ENCODE measurements at places on chromosomes 5 and 9. TPM values are rescaled to one million over a fixed set of nuclear protein-coding genes. Genes with fewer than 3 reads are reported as not detected.
A peak's percentile ranks its signal among the peaks of the same experiment; 100 is the strongest.

DNA sequence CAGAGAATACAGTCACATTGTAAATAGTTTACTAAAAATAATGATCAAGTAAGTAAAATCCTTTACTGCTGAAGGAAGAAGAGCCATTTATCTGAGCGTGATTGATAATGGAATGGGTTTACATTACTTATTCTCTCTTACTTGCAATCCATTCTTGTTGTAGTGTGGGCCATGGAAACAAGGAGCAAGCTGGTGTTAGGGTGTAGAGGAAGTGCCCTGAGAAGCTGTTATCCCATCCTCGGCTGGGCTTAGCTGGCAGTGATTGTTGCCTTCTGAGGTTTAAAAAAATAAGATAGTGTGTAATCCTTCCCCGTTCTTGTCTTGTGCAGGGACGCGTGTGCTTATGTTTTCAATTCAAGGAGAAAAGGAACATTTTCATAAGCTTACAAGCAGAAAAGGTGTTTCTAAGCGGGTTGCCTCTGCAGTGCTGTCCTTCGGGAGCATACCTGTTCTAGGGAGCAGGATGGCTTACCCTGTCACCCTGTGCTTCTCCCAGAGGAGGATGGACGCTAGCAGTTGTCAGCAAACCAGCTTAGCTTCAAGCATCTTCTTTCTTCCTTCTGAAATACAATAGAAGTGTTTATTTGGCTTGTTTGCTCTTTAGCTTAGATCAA, 188.3 kb downstream of the ARHGEF28 start:
- H3K27me3 ChIP-seq, result peaks cover 31% of the 10 kb centered on the region
- H3K36me3 ChIP-seq, result no peaks in the 10 kb centered on the region
- no peak overlapping the region for H3K27ac ChIP-seq
- no peaks in the 10 kb centered on the region for H3K4me1 ChIP-seq
- no peak overlapping the region for H3K4me3 ChIP-seq
- DNase-seq, result no peak

DNA sequence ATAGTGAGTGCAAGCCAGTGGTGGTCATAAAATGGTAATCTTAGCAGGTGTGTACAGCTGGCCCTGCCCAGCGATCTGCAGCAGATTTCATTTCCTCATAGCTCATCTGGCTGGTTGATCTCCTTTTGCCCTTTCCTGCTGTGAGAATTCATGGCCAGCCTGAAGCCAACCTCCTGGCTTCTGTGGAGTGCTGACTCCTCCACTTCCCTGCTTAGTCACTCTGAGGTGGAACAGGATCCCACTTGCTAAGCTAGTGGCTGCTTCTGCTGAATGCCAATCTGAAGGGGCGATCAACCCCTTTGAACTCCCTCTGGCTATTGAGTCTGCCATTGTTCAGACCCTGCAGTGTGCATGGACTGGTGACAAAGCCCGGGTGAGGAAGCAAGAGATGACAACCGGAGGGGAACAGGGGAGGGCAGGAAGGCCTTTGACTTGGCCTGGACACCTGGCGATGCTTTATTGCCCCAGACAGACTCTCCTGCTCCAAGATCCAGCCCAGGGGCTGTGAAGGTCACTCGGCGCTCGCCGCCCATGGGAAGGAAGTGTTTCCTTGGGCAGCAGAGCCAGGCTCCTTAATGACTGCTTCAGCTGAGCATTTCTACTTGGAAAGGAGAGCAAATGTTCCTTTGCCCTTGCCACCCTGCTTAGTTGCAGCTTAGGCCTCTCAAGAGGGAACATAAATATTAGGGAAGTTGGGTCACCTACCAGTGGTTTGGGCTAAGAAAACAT, 341.1 kb downstream of the ZSWIM6 start:
- no peaks in the 10 kb centered on the region for H3K36me3 ChIP-seq
- no peak for DNase-seq
- H3K4me1 ChIP-seq, result no peaks in the 10 kb centered on the region
- H3K27me3 ChIP-seq, result peaks cover 30% of the 10 kb centered on the region

GRCh38 chr5:107724642-107725041, 53.9 kb upstream of the EFNA5 start:
- no peak overlapping the region for H3K4me3 ChIP-seq
- peaks cover 5% of the 10 kb centered on the region for H3K27me3 ChIP-seq
- H3K36me3 ChIP-seq, result peaks cover 9% of the 10 kb centered on the region
- DNase-seq, result no peak
- H3K4me1 ChIP-seq, result no peaks in the 10 kb centered on the region

DNA sequence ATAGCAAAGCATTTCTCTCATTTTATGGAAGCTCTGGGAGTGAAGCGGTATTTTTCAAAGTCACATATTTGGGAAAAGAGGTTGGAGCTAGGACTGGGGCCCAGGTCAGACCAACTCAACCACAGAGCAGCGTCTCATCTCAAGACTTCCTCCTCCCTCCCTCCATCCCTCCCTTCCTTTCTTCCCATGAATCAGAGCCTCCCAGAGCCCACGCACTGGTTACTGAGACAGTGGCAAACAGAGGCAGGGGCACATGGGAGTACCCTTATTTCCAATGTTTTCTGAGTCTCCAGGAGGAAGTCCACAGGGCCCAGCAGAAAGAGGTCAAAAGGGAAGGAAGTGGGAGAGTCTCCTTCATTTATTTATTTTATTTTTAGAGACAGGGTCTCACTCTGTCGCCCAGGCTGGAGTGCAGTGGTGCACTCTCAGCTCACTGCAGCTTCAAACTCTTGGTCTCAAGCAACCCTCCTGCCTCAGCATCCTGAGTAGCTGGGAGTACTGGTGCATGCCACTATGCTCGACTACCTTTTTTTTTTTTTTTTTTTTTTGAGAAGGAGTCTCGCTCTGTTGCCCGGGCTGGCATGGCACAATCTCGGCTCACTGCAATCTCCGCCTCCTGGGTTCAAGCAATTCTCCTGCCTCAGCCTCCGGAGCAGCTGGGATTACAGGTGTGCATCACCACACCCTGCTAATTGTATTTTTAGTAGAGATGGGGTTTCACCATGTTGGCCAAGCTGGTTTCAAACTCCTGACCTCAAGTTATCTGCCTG, 52.5 kb upstream of the CDKN2AIPNL start:
- no peaks in the 10 kb centered on the region for H3K36me3 ChIP-seq
- H3K4me3 ChIP-seq, result no peak overlapping the region
- H3K4me1 ChIP-seq, result peaks cover 10% of the 10 kb centered on the region

GRCh38 chr5:68243251-68243650, 27.7 kb downstream of the PIK3R1 start:
- H3K27me3 ChIP-seq, result no peaks in the 10 kb centered on the region
- H3K4me3 ChIP-seq, result peak overlapping the region; percentile 84
- DNase-seq, result no peak
- no peaks in the 10 kb centered on the region for H3K36me3 ChIP-seq
- H3K4me1 ChIP-seq, result peaks cover 78% of the 10 kb centered on the region

DNA sequence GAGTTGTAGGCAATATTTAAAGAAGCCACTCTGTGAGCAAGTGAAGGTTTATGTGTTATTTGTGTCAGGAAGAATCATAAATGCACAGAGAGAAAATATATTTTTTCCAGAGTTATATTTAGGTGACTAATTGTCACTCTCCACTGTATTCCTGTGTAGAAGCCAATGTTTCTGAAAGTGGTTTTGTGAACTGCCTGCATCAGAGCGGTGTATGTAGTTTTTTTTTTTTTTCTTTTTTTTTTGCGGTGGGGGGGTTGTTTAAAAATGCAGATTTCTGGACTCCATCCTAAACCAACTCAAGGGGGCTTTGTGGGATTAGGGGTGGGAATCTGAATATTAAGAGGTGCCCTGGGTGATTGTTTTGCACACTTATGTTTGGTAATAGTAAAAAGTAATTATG, 103.4 kb downstream of the GDNF start:
- no peak overlapping the region for H3K4me3 ChIP-seq
- no peak overlapping the region for H3K27ac ChIP-seq

DNA sequence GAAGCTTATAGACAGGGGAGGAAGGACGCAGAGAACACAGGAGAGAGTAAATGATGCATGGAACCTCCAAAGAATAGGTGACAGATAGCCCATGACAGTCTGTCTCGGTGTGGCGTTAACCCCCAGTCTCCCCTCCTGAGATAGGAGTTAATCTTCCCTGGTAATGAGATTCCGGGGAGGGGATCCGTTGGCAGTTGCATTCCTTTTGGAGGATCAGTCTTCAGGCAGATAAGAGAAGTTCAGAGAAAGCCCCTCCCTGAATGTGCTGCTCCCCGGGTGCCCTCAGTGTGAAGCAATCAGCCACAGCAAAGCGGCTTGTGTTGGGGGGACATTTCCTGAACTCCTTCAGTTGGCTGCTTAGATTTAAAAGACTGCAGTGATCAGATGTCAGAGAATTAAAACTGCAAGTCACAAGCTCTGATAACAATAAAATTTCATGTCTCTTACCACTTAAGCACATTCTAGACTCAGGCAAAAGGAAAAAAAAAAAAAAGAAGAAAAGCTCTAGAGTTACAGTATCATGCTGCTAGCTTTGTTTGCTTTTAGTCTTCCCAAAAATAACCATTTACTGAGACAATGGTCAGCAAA, 121.1 kb downstream of the EGFLAM start:
- H3K36me3 ChIP-seq, result no peaks in the 10 kb centered on the region
- H3K4me3 ChIP-seq, result no peak overlapping the region
- peaks cover 36% of the 10 kb centered on the region for H3K4me1 ChIP-seq
- H3K27ac ChIP-seq, result no peak overlapping the region

DNA sequence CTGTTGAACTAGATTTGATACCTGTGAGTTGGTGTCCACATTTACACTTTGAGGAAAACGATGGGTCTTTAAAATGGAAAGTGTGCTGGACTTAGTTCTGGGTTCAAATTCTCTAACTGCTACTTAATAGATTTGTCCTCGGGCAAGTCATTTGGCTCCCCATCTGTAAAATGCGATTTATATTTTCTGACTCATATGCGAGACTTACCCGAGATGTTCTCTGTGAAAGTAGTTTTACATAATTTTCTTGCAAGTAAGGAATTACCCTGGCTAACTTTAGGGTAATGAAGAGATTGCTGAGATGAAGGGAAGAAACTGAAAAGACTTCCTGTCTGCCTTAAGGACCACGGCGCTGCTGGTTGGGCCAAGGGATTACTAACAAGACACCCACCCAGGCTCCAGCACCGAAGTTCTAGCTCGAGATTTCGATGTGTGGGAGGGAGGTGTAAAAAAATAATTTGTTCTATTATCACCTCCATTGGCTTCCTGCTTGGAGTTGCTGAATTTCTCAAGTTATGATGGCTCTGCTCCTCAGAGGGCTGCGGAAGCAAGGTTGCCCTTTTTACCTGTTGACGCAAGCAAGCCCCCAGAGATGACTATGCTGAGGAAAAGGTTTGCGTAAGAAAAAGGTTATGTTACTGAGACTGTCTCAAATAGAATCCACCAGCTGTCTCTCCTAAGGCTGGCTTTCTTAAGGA, 24.1 kb downstream of the PCSK1 start:
- DNase-seq, result no peak
- no peaks in the 10 kb centered on the region for H3K4me1 ChIP-seq
- H3K4me3 ChIP-seq, result no peak overlapping the region
- H3K27me3 ChIP-seq, result peaks cover 15% of the 10 kb centered on the region

LCN6 gene
- total RNA-seq, result not detected

DNA sequence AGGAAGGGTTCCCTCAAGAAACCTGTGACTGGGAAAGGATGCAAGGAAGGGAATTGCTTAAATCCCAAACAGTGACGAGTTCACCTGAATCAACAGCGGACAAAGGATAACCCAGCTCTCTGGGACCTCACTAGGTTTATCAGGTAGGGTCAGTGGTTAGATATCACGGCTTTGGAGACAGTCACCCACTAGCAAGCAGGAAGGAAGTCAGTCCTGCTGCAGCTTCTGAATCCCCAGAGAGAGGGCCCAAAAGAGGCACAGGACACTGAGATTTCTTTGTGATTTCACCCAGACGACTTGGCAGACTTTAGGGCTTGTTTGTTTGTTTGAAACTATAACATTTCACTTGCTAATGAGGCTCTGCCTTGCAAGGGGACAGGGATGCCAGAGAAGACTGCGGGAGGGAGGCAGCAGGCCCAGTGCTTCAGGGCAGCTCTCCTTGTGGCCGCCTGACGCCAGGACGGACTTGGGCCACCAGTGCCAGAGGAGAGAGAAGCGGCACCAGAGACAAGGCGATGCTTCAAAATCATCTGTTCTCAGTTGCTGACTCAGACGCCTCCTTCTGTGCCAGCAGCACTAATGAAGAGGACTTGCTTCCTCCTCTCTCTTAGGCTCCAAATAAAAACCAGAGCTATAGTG, 275.6 kb upstream of the SLC30A5 start:
- no peaks in the 10 kb centered on the region for H3K27me3 ChIP-seq
- no peak for DNase-seq
- no peaks in the 10 kb centered on the region for H3K36me3 ChIP-seq
- no peaks in the 10 kb centered on the region for H3K4me1 ChIP-seq
- H3K4me3 ChIP-seq, result no peak overlapping the region
- no peak overlapping the region for H3K27ac ChIP-seq

DNA sequence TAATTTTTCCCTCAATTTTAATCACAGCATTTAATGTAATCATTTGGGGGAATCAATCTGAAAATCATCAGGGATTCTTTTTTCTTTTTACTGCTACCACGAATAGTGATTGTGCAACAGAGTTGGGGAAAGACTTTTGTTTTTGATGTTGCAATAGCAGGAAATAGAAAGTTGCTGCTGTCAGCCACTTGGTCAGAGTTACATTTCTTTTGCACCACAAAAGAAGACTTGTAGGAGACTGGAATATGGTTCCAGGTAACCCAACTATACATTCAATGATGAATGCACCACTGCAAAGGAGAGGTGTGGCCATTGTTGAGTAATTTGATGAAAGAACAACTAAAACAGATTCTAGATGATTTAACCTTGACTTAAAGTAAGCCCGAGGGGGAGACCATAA, 46.3 kb upstream of the PALM2AKAP2 start:
- no peak overlapping the region for H3K4me3 ChIP-seq
- H3K4me1 ChIP-seq, result peaks cover 6% of the 10 kb centered on the region
- peaks cover 17% of the 10 kb centered on the region for H3K27me3 ChIP-seq
- H3K36me3 ChIP-seq, result no peaks in the 10 kb centered on the region
- no peak overlapping the region for H3K27ac ChIP-seq

DNA sequence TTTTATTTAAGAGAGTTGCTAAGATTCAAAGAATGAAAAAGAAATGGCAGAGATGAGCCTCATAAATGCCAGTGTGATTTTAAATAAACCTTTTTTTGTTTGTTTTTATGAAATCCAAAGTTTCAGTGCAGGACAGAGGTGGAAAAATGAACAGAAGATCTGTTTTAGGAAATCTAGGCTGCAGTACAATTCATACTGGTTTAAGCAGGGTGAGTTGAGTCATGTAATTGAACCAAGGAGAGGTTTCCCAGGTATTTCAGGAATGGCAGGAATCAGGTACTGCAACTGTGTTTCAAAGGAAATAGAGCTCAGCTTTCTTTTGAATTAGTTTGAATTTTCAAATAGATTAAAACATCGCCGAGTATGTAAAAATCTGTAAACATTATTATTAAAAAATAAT, 3.0 kb upstream of the ANKRD31 start:
- peaks cover 17% of the 10 kb centered on the region for H3K4me1 ChIP-seq
- no peaks in the 10 kb centered on the region for H3K27me3 ChIP-seq
- DNase-seq, result no peak
- H3K36me3 ChIP-seq, result no peaks in the 10 kb centered on the region
- H3K27ac ChIP-seq, result no peak overlapping the region

Data from activated T-cell treated with anti-CD3 and anti-CD28 coated beads, Interleukin-2, amount 50 U/mL, for 72 hours (primary cell).